NCI-H1436 (cell line): ENCODE measurements at places on chromosomes 7 and 10.

GRCh38 chr7:12637819-12638592 lies 49.4 kb upstream of the ARL4A start:
- no peak for DNase-seq

- no peak for DNase-seq
Measured at GRCh38 chr7:150931199-150931869, 46.8 kb downstream of the KCNH2 start.

DNA sequence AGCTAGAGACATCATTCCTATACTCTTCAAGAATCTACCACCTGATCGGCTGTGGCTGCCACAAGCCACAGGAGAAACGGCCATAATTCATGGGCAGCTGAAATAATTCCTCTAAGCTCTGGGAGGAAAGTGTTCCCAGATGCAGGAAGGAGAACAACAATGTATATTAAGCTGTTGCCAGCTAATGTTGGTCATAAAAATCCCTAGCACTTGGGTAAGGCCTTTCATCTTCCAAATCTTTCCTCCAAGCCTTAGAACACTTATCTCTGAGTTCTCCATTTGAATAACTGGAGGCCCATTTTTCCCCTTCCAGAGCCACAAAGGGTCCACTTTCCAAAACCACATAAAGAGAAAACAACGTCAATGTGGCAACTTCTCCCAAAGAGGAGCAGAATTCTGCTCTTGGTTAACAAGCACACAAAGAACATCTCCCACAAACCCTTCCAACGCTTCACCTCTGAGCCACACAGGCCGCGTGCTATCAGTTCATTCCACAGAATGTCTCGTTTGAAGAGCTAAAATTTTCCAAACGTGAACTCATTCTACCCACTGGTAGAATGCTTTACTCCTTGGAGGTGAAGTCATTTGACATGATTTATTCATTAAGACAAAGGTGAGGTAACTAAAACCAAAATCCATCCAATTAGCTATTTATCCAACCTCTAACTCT lies 11.2 kb downstream of the KCNMA1 start:
- no peak for DNase-seq

GRCh38 chr7:85928500-85928899 lies 715.2 kb upstream of the GRM3 start:
- DNase-seq: no peak

GRCh38 chr10:69425511-69426298 lies 9.0 kb upstream of the TACR2 start:
- DNase-seq: peak; percentile 32
